ENCODE measurements at places on chromosomes 16 and 17.

- no peak for DNase-seq
Measured at GRCh38 chr17:57675427-57676387, 69.4 kb downstream of the CCDC182 start.

- no peak for DNase-seq
Measured at GRCh38 chr17:36095992-36096391, 6.0 kb upstream of the CCL3 start.

- no peak for DNase-seq
Measured at GRCh38 chr17:3663102-3664011, 5.0 kb downstream of the TAX1BP3 start.

GRCh38 chr16:72807245-72807644, 240.7 kb downstream of the ZFHX3 start:
- no peak for DNase-seq

DNA sequence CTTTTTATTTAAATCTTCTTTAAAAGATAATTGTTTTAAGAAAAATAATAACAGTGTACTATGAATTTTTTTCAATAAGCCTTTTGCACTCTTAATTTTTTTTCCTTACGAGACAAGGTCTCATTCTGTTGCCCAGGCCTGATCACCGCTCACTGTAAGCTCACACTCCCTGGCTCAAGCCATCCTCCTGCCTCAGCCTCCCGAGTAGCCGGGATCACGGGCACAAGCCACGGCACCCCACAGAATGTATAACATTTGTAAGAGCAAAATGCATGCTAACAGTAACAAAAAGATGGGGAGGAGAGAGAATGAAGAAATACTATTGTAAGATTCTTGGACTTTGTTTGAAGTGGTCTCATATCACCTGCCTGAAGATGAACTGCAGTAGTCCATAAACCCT, 126.9 kb upstream of the CHMP6 start:
- DNase-seq: no peak

GRCh38 chr17:58088624-58089023, 5.4 kb downstream of the DYNLL2 start:
- DNase-seq: no peak

DNA sequence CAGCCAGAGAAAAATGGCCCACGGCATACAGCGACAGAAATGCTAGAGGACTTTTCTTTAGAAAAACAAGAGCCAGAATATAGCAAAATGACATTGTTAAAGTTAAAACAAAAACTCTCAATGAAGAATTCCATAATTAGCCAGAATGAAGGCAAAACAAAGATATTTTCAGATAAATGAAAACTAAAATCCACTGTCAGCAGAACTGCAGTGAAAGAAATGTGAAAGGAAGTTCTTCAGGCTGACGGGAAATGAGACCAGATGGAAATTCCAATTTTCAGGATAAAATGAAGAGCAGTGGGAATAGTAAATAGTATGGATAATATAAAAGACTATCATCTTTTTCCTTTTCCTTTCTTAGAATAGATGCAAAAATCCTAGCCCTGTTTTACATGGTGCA, 38.4 kb downstream of the ZCCHC14 start:
- DNase-seq: no peak

GRCh38 chr16:28984619-28985135, at the start of gene LAT:
LAT (plus strand) TSS chr16:28985052; CDS start chr16:28985418, 366 bp downstream.
- peak; percentile 78 for DNase-seq

- no peak for DNase-seq
Measured at GRCh38 chr16:89589241-89589926, 13.8 kb downstream of the CPNE7 start.

GRCh38 chr17:14428648-14429029, 127.8 kb downstream of the HS3ST3B1 start:
- peak; percentile 32 for DNase-seq

- no peak for DNase-seq
Measured at GRCh38 chr17:61507383-61508066, 55.3 kb downstream of the TBX4 start.

DNA sequence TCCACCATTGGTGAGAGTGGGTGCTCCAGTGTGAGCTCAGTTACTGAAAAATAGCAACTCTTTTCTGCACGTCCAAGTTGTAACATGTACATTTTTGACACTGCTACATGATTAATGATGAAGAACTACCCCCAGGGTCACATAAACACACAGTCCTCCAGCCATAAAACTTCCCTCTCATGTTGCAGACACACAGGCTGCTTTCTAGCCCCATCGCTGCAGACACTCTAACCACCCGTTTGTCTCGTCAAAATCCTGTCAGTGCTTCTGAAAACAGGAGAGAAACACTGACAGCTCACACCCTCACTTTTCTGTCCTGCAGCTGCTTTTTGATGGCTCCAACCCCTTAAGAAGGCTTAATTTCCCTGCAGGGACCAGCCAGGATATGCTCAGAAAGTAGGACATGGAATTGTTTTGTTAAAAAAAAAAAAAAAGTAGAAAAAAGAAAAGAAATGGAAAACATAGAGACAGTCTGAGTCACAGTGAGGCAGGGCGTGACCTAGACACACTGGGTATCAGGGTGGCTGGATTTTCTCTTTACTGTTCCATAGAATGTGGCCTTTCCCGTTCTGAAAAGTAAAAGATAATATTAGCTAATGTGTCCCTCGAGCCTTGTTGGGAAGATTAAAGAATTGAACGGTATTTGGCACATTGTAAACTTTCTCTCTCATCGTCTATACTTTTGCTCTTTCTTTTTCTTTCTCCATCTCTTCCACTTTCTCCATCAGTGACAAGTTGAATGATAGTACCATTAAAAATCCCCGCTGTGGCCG, 20.7 kb upstream of the CCL5 start:
- no peak for DNase-seq

DNA sequence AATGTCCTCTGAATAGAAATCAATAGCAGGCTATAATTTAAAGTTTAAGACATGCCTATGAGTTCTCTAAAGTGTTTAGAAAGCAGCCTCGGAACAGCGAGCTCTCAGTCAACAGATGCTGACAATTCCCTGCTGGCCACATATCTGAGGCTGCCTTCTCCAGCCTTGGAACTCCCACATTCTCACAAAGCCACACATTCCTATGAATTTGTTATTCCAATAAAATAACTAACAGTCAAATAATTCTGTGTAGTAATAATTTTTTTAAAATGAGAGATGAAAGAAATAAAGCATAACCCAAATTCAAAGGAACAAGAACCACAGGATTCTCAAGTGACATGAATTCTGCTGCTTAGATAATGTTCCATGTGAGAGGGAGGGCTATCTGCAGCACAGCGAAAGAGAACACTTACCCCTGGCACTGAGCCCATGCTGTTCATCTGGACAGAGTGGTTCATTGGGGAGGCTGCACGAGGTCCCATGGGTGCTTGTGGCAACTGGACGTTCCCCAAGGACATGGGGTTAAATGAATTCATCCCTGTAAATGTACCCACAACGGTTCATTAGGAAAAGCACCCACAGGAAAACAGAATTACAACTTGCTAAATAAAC, 56.9 kb upstream of the TRAP1 start:
- no peak for DNase-seq

- DNase-seq: no peak
Measured at GRCh38 chr16:16151315-16151714, 72.0 kb downstream of the ABCC6 start.

DNA sequence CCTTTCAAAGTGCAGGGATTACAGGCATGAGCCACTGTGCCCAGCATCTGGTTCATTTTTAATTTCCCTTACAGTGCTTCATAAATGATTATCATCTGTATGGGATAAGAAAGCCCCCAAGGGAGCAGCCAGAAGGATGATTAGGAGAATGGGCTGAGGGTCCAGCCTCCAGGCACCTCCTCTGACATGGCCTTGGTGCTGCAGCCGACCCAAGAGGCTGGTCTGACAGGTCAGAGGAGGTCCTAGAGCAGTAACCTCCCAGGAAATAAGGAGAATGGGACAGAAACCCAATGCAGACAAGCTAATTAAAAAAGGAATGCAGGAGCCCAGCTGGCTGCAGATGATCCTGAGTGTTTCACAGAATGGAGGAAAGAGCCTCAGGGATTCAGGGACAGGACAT, 29.0 kb downstream of the MRC2 start:
- no peak for DNase-seq

GRCh38 chr17:17128476-17129075, 77.6 kb downstream of the PLD6 start:
- DNase-seq: no peak

- no peak for DNase-seq
Measured at GRCh38 chr17:68085771-68086381, 50.3 kb downstream of the KPNA2 start.

- DNase-seq: peak; percentile 44
Measured at GRCh38 chr16:81035975-81036750, 521 bp downstream of the ATMIN start.

Data from CD4-positive, alpha-beta T cell treated with Interleukin-15 for 1 hour (primary cell).